WERI-Rb-1 (cell line): ENCODE measurements at places on chromosomes 13 and 19.

- DNase-seq, result no peak
Observed at GRCh38 chr13:95207769-95208366, 93.4 kb downstream of the ABCC4 start.

- no peak for DNase-seq
Observed at GRCh38 chr19:5395556-5395955, 54.9 kb upstream of the PTPRS start.

- DNase-seq, result no peak
Observed at GRCh38 chr13:33087091-33087490, 70.9 kb downstream of the KL start.

GRCh38 chr13:108926862-108927261 is 297.5 kb downstream of the MYO16 start:
- DNase-seq, result no peak

DNA sequence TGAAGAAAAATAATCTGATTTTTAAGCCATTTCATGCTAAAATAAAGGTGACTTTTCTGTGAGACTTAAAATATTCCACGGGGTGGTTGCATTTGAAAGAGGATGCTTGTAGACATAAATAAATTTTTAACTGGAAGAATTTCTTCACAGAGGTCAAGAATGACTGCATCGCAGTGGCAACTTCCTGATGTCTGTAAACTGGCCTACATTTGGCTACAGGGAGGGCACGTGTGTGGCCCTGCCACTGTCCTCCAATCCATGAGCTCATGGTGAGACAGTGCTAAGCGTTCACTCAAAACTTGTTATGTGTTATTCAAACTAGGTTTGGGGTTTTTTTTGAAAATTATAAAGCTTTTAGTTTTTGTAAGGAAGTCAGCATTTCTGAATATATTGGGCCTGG is 1089.3 kb downstream of the EFNB2 start:
- no peak for DNase-seq

- no peak for DNase-seq
Observed at GRCh38 chr13:32245555-32245954, 69.6 kb downstream of the ZAR1L start.

DNA sequence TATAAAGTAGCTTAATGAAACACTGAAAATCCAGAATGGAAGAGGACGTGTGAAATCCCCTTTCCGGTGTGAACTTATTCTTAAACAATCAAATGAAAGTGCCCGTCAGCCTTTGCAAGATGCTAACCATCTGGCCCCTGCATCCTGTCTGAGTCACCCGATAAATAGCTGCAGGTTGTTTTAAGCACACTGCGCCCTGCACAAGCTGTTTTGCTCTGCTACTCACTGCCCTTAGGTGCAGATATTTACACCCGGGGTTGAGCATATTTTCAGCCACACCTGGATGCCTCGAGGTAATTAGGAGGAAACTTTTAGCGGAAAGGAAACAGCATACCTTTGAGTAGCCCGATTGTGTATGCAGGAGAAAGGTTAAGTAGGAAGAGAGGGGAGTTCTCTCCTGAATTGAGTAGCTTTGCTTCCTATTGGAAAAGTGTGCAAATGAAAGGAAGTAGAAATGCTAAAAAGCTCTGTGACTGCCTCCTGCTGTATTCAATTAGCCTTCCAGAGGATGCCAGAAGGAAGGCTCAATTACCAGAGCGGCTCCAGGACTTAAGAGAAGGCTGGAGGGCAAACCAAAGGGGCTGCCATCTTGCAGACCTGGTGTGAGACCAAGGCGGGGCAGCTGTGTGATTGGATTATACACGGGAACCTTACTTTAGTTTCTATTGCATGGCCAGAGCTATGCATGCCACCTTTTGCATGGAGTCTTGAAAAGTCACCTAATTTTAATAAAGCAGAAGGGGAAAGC is 42.5 kb downstream of the IRS2 start:
- DNase-seq, result peak; percentile 82

DNA sequence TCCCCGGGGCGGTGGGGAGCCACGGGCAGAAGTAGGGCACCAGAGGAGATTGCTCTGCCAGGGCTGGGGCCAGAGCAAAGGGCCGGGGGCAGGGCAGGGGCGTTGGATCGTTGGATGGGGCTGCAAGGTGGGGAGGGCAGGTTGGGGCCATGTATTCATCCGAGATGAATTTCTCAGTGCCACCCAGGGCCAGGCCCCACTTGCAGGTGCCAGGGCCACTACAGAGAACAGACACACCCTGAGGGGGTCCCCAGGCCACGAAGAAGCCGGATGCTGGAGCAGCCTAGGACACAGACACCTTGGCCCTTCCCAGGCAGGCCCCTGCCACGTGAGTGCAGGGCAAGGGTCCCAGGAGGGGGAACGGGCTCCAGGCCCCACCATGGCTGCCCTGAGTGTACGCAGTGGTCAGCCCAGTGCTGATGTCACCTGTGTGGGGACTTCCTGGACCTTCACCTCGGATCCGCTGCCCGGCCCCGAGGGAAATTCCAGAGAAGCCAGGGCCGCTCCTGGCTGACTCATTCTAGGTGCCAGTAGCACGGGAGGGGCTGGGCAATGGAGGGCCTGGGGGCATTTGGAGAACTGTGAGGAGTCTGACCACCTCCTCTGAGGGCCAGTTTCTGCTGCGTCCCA is 9.6 kb upstream of the SBNO2 start:
- no peak for DNase-seq

DNA sequence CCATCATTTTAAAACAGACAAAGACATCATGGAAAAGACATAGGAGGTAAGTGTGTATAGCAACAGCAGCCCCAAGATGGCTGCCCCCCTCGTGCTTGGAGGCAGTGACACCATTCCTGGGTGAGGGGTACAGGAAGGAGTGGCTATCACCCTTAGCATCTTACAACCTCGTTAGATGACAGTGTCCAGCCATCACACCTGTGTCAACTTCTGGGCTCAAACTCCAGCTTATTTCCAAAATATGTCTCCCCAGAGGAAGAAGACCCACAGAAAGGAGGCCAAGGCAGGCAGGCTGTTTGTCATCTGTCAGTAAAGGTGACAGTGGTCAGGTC is 27.5 kb downstream of the EPS15L1 start:
- no peak for DNase-seq

GRCh38 chr19:47701717-47702552 is 11.3 kb upstream of the EHD2 start:
- DNase-seq, result no peak

GRCh38 chr19:1416014-1416841 is 8.8 kb downstream of the DAZAP1 start:
- DNase-seq, result no peak

DNA sequence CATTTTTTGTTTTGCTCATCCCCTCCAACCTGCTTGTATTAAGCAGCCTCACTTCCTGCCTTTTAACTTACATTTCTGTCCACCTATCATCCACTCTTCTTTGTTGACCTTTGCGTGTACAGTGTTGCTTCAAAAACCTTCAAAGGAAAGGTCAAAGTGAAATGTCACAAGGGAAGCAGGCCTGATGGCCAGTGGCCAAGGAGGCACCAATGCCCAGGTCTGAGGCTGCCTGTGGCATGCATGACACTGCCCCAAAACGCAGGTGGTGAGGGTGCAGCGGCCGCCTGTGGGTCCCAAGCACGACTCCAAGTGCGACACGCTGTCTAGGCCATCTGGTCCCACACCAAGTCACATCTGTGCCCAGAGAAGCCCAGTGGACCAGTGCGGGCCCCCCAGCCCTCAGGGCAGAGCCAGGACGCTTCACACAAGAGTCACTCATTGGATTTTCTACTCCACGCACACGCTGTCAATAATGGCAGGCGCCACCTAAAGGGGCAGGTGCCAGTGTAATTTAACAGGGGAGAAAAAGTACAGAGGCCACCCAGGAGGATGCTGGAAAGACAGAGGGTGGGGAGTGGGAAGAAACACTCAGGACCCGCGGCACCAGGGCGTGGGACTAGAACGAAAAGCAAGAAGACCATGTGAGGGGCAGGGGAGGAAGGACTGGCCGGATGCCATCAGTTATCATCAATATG is 23.5 kb downstream of the SLC7A1 start:
- no peak for DNase-seq

GRCh38 chr13:33367926-33368325 is 82.4 kb upstream of the STARD13 start:
- no peak for DNase-seq

DNA sequence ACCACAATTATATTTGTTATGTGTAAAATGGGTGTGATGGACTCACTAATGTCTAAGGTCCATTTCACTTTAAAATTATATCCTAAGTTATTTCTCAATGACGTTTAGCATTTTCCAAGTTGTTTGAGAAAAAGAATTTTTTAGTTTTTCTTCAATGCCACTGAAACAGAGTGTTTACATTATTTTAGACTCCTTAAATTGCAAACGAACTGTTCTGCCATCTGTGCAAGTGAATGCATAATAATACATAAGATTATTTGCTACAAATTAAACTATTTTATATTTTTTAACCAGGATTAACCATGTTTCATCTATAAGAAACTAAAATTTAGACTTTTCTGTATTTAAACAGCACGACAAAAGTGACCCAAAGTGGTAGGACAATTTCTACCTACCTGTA is 425.4 kb downstream of the NDFIP2 start:
- DNase-seq, result no peak

GRCh38 chr19:45547211-45547770 is 37.3 kb downstream of the OPA3 start:
- DNase-seq, result no peak

DNA sequence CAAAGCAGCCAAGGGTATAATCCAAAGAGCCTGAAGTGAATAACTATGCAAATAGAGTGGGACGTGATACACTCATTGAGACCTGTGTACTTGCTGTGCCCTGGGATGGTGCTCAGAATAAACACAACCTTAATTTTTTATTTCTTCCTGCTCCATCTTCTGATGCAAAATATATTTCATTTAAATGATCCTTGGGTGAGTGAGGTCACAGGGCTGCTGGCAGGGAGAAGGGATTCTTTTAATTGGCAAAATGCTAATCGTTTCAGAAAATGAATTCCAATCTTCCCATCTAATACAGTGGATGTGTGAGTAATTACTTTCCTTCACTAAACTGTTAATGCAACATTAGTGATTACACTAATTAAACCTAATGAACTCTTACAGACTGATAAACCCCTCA is 63.5 kb downstream of the SIAH3 start:
- no peak for DNase-seq

DNA sequence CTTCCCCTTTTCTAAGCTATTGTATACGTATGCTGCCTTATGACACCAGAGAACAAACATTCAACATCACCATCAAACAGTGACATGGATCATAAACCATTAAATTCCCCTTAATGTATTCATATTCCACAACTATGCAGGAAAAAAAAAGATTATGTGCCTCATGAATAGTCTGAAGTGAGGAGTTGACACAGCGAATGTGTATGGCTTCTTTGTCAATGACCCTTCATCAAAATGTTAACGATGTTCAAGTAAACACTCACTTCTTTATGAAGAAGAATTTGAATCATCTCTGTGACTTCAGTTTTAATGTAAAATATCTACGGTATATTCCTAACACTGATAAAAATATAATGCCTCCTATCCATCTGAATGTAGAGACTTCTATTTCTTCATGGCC is 44.6 kb downstream of the SMAD9 start:
- no peak for DNase-seq

- peak; percentile 42 for DNase-seq
Observed at GRCh38 chr19:55368701-55369563, 1.3 kb downstream of the IL11 start.

DNA sequence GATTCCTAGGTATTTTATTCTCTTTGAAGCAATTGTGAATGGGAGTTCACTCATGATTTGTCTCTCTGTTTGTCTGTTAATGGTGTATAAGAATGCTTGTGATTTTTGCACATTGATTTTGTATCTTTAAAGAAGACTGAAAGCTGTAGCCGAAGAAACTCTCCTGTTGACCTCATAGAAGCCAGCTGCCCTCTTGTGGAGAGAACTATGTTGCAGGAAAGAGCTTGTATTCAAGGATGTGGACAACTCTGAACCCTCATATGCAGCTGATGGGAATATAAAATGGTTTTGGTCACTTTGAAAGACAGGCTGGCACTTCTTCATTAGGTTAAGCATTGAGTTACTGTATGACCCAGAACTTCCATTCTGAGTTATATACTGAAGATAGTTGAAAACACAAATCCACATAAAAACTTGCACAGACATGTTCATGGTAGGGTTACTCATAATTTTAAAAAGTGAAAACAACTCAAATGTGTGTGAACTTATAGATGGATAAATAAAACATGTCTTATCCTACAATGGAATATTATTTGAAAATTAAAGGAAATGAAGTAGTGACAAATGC is 65.8 kb upstream of the SLITRK6 start:
- DNase-seq, result peak; percentile 67

DNA sequence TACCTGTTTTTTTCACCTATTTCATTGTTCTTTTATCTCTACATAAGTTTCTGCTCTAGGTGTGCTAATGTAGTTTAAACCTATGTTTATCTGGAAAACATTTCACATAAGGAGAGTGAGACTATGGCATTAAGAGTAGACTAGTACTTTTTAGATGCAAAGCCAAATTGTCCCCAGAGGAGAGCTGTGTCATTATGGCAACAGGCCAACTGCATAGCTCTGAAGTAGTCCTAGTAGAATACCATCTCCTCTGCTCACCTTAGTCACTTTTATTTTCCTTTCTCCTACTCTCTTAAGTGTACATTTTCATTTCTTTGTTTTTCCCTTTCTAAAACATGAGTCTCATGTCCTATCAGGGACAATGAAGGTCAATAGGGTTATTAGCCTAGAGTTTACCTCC is 123.1 kb downstream of the ITGBL1 start:
- no peak for DNase-seq

- peak; percentile 73 for DNase-seq
Observed at GRCh38 chr19:5932146-5932545, 18.1 kb downstream of the CAPS start.

DNA sequence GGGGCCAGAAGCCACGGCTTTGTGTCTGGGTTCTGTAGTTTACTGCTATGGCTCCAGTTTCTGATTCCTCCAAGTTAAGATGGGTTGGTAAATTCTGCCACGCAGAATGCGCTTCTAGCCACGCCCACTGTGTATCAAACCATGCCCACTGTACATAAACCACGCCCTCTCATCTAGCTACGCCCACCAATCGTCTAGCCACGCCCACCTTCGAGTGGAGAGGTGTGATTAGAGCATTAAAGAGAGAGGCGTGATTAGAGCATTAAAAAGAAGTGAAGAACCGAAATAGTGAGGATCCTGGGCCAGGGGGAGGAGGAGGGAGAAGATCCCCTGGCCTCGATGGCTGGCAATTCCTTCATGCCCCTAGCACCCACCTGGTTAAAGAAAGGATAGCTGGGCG is 43.7 kb upstream of the ADGRE5 start:
- DNase-seq, result peak; percentile 36

- peak; percentile 91 for DNase-seq
Observed at GRCh38 chr19:8208922-8209461, at the start of gene CERS4. CERS4 (plus strand) TSS chr19:8209370; CDS start chr19:8251077, 41,707 bp downstream.

- DNase-seq, result no peak
Observed at GRCh38 chr19:52492201-52492993, 35.1 kb upstream of the ZNF808 start.

DNA sequence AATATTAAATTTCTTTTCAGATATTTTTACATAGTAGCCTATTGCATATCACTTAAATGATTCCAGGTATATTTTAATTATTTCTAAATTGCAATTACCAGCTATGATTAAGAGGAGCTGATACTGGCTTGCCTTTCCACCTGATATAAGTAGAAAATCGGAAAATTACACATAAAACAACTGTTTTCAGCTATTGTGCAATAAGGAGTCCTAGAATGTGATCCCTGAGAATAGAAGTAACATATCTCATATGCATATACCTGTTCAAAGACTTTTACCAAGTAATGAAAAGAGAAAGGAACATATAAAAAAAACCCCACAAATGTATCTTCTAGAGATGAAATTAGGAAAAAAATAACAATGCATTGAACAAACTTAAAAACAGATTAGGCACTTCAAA is 1354.6 kb upstream of the PCDH9 start:
- no peak for DNase-seq
